Activated CD8-positive, alpha-beta memory T cell treated with anti-CD3 and anti-CD28 coated beads for 1 hour (primary cell): ENCODE measurements at places on chromosomes 7 and 10.

GRCh38 chr10:101710059-101710695, 15.2 kb upstream of the FBXW4 start:
- no peak for DNase-seq

- no peak for DNase-seq
Observed at GRCh38 chr7:43456200-43456599, 126.7 kb upstream of the STK17A start.

- no peak for DNase-seq
Observed at GRCh38 chr10:59079386-59080226, 96.8 kb upstream of the PHYHIPL start.

GRCh38 chr10:93722550-93722949, 20.2 kb upstream of the FRA10AC1 start:
- no peak for DNase-seq

GRCh38 chr10:93541402-93542357, 24.8 kb upstream of the FFAR4 start:
- no peak for DNase-seq

DNA sequence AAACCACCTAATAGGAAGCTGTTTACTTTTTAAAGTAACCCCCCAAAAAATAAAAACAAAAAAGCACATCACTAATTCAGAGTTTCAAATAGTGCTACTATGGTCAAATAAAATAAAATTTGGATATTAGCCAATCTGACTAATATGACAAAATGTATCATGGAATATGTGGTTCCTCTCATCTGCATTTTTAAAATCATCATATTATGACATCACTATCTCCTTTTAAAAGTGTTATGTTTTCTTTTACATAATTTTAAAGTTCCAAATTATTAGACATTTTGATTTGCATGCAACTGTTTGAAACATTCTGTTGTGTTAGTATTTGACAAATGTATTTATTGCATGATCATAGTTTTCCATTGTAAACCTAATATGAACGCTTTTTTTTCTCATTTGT, 110.4 kb downstream of the AASS start:
- DNase-seq, result no peak

- no peak for DNase-seq
Observed at GRCh38 chr7:87570178-87570577, 30.5 kb downstream of the ABCB1 start.

GRCh38 chr7:108149908-108150307, 19.7 kb upstream of the LAMB4 start:
- DNase-seq, result no peak

GRCh38 chr7:140983802-140984201, 30.9 kb downstream of the MRPS33 start:
- DNase-seq, result no peak

DNA sequence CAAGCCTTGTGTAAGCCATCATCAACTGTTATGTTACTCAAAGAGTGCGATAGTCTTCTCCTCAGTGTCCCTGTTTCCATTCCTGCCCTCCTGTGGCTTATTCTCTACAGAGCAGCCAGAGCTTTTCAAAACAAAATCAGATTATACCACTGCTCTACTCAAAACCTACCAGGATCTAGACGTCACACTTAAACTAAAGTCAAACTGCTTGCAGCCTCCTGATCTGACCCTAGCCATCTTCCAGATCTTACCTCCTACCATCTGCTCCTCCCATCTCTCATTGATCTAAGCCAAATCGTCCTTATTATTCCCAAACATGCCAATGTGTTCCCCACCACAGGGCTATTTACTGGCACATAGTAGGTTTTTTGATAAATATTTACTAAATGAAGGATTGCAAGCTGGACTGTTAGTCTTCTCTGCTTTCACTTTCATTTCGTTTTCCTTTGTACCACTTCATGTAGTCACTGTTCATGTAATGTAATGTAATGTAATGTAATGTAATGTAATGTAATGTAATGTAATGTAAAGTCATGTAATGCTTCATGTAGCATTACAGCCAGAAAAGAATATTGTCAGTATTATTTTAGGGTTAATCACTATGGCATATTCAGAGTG, 116.1 kb downstream of the GPR37 start:
- DNase-seq, result no peak
